ENCODE measurements at places on chromosomes 2 and 18.

DNA sequence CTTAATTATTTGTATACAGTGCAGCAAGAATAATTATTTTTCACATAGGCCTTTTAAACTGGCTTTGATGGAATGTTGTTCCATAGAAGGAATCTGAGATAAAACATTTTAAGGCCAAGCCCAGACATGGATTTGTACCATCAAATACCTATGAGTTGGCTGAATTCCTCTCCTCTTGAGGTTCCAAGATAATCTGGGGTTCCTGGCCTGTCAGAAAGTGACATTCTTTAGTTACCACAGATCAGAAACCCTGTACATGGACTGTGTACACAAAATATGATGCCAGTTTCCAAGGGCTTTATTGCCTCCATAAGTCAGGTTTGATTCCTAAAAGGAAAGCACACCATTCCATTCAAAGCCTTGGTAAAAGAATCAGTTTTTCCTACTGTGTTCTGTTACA, 1256.7 kb upstream of the NRXN1 start:
- DNase-seq, result no peak

GRCh38 chr2:44515416-44515815, 153.7 kb downstream of the CAMKMT start:
- DNase-seq, result no peak

GRCh38 chr2:162196638-162197037, 44.6 kb upstream of the GCG start:
- DNase-seq, result no peak

DNA sequence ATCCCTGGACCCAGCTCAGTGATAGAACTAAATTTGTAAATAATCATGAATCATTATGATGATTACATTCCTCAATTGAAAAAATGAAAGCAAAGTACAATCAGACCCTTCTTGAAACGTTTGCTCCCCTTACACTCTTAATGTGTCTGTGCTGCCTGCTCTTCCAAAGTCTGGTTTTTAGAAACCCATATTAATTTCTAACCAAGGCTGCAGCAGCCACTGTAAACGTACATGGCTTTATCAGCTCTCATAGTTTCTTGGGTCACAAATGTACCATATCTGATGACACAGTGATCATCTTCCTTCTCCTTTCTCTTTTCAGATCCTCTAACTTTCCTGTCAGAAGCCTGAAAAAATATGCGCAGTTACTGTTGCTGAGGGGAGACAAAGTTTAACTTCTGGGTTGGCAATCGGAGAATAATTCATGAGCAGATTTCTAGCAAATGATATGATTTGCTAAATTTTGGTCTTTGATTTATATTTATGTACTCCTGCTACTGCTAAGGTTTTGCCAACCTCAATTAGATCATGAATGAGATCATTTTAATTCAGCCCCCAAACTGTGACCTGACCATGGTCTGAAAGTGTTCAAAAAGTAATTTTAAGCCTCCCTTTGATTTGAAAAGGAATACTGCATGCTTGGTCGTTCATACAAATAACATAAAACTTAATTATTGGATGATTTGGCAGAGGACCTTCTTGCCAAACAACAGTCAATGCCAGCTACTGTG, 12.3 kb downstream of the ZEB2 start:
- DNase-seq, result no peak

GRCh38 chr18:26956863-26957262, 91.4 kb upstream of the AQP4 start:
- DNase-seq, result peak; percentile 81

- DNase-seq, result no peak
Measured at GRCh38 chr2:229401171-229401865, 130.2 kb upstream of the PID1 start.

- DNase-seq, result no peak
Measured at GRCh38 chr2:105255979-105256378, 14.4 kb downstream of the GPR45 start.

DNA sequence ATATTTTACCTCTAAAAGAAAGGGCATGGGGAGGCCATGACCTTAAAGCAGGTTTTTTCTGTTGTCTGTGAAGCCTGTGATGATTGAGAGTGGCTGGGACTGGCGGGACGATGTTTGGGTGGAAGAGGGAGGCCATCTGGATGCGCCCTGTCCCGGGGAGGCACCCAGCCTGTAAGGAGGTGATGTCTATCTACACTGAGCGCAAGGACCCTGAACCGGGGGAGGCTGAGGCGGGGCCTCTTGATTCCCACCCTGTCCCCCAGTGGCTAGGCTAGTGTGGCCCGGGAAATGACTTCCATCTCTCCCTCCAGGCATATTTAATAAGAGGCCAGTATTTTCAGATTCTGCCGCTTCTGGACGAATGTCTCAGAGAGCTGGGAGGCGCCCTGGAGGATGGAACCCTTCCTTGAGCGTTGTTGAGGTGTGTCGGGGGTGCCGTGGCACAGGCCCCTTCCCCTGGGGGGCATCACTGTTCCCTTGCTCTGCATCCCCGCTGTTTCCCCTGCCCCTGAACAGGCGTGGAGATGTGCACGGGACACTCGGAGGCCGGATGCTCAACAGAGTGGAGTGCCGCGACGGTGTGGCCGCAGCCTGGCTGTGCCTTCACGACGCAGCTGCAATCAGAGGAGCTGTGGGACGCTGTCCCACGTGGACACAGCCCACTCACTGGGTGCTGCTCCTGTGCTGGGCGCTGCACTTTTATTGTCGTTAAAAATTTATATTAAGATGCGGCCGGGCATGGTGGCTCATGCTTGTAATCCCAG, 185.4 kb downstream of the LDLRAD4 start:
- no peak for DNase-seq

- DNase-seq, result no peak
Measured at GRCh38 chr2:190722835-190723234, 74.0 kb downstream of the NAB1 start.

GRCh38 chr2:189751080-189751658, 11.4 kb downstream of the OSGEPL1 start:
- peak; percentile 32 for DNase-seq

GRCh38 chr2:157468931-157469708, 25.2 kb upstream of the CYTIP start:
- DNase-seq, result no peak

GRCh38 chr2:85266146-85267041, 61.4 kb downstream of the TGOLN2 start:
- peak; percentile 82 for DNase-seq

- no peak for DNase-seq
Measured at GRCh38 chr2:189834059-189834458, 49.8 kb downstream of the PMS1 start.

GRCh38 chr18:31065036-31065773, 22.7 kb upstream of the DSC3 start:
- DNase-seq, result no peak

DNA sequence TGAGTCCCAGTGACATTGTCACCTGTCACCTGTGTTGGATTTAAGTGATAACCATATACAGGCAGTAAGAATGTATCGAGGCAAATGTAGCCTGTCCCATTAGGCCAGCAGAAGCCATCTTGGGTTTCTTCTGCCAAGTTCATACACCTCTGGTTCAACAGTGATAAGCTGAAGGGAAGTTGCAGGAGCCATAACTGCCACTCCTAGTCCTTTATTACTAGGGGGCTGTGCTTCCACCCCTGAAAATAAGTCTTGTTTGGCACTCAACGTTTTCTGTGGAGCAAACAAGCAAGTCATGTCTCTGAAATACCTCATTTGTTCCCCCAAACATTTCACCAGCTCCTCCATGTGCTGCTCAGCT, 58.1 kb upstream of the ALPP start:
- DNase-seq, result no peak

DNA sequence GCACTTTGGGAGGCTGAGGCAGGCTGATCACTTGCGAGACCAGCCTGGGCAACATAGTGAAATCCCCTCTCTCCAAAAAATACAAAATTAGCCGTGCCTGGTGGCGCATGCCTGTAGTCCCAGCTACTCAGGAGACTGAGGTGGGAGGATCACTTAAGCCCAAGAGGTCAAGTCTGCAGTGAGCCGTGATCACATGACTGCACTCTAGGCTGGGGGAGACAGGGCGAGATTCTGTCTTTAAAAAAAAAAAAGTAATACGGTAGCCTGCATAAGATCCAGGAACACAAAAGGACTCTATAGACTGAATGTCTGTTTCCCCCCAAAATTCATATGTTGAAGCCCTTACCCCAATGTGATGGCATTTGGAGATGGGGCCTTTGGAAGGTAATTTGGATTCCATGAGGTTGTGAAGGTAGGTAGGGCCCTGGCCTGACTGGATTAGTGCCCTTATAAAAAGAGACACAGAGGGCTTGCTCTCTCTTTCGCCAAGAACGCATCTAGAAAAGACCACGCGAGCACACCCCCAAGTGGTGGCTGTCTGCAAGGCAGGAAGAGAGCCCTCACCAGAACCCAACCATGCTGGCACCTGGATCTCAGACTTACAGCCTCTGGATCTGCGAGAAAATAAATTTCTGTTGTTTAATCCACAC, 17.0 kb downstream of the MBOAT2 start:
- DNase-seq, result peak; percentile 75

GRCh38 chr2:40329739-40330030, 122.2 kb downstream of the SLC8A1 start:
- no peak for DNase-seq

DNA sequence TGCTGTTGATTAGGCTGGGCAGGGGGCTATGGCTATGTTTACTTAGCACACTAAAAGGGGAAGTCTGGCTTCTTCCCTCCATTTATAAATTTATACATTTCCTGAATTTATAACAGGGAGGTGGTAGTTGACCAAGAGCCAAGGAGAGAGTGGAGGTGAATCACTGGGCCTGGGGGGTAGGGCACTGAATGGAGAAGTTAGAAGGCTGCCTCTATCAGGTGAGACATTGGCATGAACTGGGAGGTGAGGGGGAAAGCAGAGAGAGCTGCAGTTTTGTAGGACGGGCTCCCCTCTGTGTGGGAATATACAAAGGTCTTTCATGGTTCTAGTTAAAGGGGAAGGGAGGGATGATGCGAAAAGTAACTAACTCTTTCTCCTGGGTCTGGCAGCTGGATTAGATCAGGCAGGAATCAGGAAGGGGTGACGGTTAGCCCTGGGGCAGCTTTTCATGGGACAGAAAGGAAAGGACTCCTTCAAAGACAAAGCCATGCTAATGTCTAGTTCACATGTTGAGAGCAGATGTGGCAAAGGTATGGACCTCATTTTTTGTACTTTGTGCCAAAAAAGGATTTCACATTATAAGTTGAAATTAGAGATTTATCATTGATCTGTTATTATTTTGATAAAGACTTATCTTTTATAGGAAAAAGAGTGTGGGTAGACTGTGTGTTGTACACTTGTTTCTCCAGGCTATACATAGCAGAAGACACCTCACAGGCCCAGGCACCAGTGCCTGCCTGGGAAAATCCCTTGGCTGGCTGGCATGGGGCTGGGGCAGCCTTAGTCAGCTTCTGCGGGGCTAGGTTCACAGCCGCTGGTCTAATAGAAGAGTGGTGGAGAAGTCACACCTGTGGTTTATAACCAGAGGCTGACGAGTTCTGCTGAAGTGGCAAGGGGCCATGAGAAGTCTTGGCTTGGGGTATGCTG, 158.7 kb downstream of the CLIP4 start:
- no peak for DNase-seq

- DNase-seq, result no peak
Measured at GRCh38 chr2:136284226-136285119, 166.5 kb upstream of the CXCR4 start.

DNA sequence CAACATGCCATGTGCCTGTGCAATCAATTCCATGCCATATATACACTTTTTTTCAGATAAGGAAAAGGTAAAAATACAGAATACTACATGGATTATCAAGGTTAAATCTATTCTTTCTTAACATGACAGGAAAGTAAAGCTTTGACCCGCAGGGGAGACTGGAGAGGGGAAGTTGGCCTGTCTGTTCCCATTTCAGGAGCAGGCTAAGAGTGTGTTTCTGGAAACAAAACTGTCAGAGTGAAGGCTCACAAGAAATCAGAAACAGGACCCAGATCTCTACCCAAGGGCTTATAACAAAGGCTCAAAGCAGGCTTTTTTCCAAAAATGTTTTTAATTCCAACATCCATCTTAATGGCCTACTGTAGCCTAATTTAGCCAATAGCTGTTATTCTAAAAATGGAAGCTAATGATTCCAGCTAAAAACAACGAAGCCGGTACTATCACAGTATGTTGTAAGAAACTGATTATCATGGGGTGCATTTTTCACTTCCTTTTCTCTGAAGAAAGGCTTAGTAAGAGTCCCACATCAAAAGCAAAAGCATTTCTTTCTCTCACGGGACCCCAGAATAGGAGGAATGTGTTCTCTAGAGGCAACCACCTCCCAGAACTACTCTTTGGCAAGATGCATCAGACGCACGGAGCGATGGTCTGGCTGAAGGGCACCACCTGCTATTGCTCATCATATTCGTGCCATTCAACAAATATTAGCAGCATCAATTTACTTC, 41.4 kb downstream of the FECH start:
- no peak for DNase-seq

- no peak for DNase-seq
Measured at GRCh38 chr2:150495993-150496627, 8.6 kb upstream of the RND3 start.

- DNase-seq, result no peak
Measured at GRCh38 chr2:193442293-193442692, 1247.6 kb upstream of the TMEFF2 start.

GRCh38 chr2:66982766-66983165, 414.4 kb upstream of the ETAA1 start:
- DNase-seq, result no peak

GRCh38 chr2:27369471-27370025, 590 bp downstream of the EIF2B4 start:
- peak; percentile 78 for DNase-seq

DNA sequence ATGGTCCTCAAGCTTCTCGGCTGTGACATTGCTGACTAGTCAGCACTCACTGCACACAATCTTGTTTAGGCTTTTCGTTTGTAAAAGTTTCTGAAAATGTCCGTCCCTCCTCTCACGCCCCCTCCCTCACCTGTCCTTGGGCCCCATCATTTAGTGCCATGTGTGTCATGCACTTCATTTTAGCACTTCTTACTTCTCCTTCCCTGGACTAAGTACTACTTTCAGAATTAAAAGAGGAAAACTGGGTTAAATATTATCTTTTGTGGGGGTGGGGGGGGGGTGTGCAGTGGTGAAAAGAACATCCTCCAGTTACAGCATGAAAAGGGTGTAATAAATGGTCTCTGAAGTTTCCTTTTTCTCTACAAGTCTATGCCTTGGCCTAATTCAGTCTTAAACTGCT, 182.0 kb upstream of the SP5 start:
- DNase-seq, result no peak

- no peak for DNase-seq
Measured at GRCh38 chr2:144516411-144516980, 3.4 kb downstream of the ZEB2 start.

DNA sequence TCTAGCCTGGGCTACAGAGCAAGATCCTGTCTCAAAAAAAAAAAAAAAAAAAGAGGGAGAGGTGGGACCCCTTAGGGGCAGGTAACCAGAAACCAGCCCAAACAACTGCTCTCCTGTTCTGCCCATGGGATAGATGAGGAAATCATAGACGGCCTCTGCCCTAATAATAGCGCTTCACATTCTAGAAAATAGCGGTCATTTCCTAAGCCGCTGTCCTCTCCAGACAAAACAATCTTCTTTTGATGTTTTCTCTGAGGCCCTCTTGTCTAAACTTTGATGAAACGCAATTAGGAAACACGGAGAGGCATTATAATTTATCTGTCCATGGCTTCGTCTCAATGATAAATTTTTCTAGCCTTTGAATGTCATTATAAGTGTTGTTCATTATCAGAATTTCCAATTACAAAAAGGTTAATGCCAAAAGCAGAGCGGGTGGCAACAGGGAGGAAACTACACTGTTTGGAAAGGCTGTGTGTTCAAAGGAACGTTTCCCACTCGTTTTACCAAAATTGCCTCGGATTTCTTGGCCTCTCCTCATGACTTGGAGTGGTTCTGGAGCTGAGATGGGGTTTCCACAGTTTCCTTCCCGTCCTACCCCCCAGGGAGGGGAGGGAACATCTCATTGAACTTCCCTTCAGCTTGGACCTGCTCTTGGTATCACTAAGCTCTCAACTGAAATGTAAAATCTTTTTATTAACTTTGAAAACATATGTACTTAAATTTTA, 151.6 kb upstream of the ZNF236 start:
- no peak for DNase-seq

Measured in H9 (cell line).